Esophagus squamous epithelium (tissue), 5 donors: ENCODE measurements at places on chromosomes 3 and 15.

GRCh38 chr15:69855258-69856000, 242.3 kb downstream of the TLE3 start:
- no peak for DNase-seq

- DNase-seq: no peak
Observed at GRCh38 chr3:133983576-133984560, 45.9 kb downstream of the SLCO2A1 start.

GRCh38 chr3:64460141-64460730, 227.6 kb downstream of the ADAMTS9 start:
- DNase-seq: no peak

- no peak for DNase-seq
Observed at GRCh38 chr3:188137051-188137450, 16.9 kb upstream of the LPP start.
